Substantia nigra (tissue), 51 donors: ENCODE measurements at places on chromosomes 2 and 18.

DNA sequence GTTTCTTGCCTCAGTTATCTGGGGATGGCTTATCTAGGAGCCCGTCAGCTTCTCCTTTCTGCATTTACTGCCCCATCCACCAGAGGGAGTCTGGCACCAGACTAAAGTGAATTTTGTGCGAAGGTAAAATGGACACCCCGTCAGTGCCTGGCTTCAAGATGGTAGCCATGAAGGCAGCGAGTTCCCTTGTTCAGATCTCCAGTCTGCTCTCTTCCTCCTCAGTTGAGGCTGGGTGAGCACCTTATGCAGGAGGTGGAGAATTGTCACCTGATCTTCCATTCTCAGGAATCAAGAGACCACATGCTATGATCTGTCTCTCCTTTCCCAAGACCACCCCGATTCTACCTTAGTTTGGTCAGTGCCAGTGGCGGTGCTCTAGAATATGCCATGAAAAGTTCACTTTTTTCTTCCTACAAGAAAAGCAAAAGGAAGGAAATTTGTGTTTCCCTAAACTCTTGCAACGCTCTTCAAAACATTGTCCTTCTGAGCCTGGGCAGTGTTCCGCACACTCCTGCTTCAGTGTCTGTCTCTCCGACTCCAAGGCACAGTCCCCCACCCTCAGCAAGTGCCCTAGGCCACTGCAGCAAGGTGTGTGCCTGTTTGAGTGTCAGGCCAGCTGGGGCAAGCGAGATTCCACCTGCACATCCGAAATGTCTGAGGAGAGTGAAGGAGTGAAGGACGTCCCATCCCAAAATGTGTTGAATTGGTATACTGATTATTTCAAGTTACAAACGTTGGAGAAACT is 168.6 kb downstream of the SS18 start:
- no peak for DNase-seq

DNA sequence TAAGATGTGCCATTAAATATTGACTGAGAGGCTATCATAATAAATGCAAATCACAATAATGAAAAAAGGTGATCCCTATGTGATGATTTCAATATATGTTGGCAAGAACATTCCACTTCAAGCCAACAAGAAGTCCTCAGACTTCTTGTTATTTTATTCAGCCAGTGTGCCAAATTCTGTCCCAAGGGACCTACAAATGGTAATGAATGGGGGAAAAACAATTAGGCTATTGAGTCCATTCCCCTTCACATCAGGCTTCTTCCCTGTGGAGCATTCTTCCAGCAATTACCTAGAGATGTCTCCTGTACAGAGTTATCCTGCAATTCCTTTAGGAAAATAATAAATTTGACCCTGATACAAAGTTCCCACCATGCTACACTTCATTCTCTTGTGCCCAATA is 144.4 kb downstream of the PIEZO2 start:
- no peak for DNase-seq

DNA sequence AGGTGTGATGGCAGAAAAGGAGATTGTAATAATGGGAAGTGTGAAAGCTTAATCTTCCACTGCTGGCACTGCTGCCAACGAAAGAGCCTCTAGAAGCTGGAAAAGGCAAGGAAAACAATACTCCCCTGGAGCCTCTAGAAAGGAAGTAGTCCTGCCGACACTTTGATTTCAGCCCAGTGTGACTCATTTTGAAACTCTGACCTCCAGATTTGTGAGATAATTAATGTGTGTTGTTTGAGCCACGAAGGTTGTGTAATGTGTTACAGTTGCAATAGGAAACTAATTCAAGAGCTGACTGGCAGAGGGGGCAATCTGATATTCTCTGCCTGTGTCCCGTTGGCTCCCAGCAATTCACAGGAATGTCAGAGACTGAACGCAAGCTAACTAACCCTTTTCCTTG is 219.2 kb upstream of the UBE2E3 start:
- DNase-seq = no peak

GRCh38 chr18:13616041-13616440 is 110.3 kb downstream of the FAM210A start:
- no peak for DNase-seq

- no peak for DNase-seq
Observed at GRCh38 chr2:188784269-188784762, 189.9 kb upstream of the COL3A1 start.

DNA sequence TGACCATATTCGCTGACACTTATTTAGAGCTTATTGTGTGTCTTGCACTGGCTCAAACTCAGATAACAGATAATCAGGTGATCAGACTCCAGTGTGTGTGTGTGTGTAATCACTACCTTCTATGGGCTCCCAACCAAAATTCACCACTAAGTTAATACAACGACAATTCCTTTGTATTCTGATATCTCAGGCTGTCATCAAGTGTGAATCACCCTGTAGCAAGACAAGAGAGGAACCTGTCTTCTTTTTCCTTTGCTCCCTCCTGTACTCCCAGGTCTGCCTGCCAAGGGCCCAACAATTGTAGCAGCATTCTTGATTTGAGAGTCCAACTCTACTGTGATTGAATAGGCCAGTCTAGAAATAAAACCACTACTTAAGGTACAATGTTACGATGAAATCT is 25.8 kb downstream of the ITGB6 start:
- no peak for DNase-seq

GRCh38 chr2:107137706-107138105 is 251.7 kb upstream of the ST6GAL2 start:
- DNase-seq = no peak

GRCh38 chr2:28002181-28002580 is 111.7 kb downstream of the BABAM2 start:
- DNase-seq = no peak

DNA sequence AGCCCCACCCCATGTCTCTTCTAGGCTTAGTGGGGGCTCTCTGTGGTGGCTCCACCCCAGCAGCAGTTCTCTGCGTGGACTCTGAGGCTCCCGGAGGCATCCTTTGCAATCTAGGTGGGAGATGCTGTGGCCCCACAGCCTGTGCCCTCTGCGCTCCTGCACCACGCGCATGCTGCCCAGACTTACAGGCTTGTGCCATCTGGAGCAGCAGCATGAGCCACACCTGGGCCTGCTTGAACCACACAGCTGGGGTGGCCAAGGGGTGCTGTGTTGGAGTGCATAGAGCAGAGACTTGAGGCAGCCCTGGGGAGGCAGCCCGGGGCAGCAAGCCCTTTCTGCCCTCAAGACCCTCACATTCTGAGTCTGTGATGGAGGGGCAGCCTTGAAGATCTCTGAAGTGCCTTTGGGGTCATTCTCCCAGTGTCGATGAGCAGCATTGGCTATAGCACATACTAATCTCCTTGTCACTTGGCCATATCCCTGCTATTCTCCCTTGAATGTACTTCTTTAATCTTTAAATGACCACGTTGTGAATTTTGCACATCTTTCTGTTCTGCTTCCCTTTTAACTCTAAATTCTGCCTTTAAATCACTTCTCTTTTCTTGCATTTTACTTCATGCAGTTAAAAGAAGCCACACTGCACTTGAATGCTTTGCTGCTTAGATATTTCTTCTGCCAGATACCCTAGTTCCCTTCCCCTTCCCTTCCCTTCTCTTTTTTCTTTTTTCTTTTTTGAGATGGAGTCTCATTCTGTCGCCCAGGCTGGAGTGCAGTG is 62.4 kb downstream of the NCAPH start:
- DNase-seq = no peak

DNA sequence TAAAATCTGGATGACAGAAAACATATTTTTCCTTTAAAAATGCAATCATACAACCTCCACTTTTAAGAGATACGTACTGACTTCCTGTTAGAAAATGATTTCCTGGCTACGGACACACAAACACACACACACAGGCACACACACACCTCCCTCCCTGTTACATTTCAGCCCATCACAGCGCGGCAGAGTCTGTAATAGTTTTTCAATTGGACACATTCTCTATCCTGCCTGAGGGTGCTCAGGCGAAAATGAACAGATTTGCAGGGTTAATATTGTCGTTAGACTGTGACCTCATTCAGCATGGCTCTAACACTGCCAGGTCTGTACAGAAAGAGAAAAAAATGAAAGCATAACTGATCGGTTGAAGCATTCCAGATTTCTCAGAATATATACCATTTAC is 45.0 kb downstream of the KCTD1 start:
- DNase-seq = no peak

GRCh38 chr18:37368110-37368954 is 197.3 kb downstream of the CELF4 start:
- DNase-seq = no peak

GRCh38 chr2:196088203-196088602 is 19.6 kb upstream of the DNAH7 start:
- DNase-seq = no peak

- DNase-seq = no peak
Observed at GRCh38 chr18:9260388-9261380, 73.9 kb upstream of the TWSG1 start.

DNA sequence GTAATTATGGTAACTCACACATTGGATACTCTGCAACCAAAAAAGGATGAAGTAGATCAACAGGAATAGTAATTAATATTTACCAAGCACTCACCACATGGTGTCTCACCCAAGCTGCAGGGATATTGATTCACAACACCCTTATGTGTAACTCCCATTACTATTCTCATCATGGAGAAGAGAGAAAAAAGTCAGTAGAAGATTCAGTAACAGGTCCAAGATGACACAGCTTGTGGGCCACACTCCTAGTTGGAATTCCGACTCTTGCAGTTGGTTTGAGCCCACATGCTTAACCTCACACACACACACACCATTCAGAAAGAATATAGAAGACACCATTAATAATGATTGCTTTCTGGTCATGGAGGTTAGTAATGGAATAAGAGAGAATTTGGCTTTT is 1.7 kb upstream of the MLPH start:
- no peak for DNase-seq

DNA sequence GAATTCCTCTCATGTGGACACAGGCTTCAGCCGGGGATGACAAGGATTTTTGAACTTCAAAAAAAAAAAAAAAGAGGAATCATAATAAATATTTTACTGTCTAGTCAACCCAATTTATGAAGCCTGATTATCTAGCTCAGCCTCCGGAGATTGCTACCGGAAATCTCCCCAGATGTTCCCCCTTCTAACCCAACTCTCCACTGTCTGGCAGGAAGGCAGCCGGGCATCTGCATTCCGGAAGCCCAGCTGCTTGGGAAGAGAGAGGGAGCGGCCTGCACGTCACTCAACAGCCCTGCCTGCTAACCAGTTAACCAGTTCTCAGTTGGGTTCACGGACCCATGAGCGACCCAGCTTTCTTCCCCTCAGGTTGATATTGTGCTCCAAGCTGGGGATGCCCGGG is 87.2 kb upstream of the POU3F3 start:
- no peak for DNase-seq

DNA sequence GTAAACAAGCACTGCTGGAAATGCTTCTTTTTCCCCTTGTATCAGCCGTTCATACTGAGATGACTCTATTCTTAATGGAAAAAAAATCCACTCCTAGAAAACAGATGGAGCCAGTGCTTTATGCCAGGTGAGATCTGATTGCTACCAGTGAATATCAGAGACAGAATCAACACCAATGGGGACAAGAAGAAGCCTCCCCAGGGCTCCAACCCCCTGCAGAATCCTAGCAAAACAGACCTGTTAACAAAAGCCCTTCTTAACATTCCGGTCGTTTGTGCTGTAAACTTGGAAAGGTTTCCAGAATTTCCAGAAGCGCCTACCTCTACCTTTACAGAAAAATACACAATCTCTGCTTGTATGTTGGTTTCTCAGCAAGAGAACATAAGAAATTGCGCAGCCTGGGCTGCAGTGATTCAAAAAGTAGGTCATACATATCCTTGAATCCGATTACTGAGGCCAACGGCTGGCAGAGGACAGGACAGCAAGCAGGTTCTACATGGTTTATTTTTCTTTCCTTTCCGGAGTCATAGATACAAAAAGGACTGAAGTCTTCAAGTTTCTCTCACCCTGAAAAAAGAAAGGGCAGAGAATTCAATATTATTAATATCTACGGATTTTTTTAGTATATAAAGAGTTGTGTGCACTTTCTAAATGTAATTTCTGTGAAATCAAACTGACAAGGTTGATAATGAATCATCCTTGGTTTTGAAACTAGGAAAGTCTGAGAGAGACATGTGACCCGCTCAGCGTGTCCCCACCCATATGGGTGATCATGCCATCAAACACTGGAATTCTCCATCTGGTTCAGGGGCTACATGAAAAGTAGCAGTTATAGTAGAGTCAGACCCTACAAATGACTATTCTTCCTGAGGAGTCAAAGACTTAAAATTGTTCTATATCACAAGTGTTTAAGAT is 266.7 kb upstream of the MGAT5 start:
- no peak for DNase-seq

DNA sequence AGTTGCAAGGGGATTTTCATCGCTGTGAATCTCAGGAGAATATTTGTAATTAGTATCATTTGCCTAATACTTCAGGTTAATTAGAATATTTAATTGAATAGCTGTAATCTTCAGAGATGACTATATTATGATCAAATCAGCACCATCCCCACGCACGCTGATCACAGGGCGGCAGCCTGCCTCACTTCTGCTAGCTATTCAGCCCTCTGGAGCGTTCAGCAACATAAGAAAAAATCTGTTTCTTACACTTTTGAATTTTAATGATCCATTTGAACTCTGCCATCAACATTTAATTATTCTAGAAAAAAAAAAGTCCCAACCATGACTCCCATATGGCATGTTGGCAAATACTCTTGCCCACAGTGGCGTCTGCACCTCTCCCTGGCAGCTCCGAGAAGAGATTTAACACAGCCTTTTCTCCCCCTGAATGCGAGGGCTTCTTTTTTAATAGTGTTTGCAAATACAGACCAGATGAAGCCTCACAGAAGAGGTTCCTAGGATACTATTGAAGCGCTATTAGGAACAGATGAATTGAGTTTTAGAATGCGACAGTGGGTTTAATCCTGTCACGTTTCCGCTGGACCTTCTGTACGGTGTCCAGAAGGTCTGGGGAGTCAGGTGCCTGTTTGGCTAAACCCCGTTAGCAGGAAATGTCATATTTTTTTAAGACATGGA is 731.9 kb upstream of the SALL3 start:
- DNase-seq = no peak

GRCh38 chr2:161223139-161223732 is 63.0 kb downstream of the TANK start:
- DNase-seq = no peak

DNA sequence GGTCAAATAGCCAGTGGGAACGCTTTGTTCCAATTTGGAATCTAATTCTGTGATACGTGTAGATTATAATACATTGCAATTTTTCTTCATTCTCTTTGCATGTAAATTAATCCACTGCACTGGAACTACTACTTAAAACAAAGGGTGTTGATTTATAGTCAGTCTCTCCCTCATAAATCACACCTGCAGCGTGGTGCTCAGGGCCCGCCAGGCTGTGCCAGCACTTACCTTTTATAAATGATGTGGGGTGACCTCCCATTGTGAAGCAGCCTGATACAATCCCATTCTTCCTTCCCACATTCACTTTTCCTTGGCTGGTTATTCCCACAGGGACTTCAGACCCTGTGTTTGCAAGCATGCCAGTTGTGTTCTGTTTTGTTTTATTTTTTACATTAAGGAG is 302.3 kb upstream of the ID2 start:
- DNase-seq = no peak

- DNase-seq = no peak
Observed at GRCh38 chr2:186573531-186573930, 16.3 kb upstream of the ITGAV start.
